T-cell (primary cell): ENCODE measurements at places on chromosomes 3 and 15. TPM values are rescaled to one million over a fixed set of nuclear protein-coding genes. Genes with fewer than 3 reads are reported as not detected.

DNA sequence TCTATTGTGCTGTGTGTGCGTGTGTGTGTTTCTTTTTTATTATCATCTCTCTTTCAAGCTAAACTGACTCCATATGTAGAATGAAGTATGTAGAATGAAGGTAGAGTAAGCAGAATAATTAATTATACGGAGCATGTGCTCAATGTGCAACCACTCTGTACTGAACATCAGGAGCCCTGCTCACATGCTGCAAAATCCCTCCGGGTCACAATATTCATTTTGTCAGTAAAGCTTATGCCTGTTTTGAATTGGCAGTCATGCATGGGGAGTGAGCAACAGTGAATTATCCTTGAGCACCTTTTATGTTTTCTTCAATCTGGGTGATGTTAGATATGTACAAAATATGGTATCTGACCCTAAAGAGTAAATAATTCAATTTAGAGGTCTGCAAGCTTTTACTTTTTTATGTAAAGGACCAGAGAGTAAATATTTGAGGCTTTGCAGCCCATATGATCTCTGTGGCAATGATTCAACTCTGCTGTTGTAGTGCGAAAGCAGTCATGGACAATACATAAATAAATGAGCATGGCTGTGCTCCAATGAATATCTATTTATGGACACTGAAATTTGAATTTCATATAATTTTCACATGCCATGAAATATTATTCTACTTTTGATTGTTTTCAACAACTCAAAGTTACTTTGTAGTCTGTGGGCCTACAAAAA, 199.9 kb downstream of the VGLL3 start:
- no peak for DNase-seq
- H3K36me3 ChIP-seq: no peaks in the 10 kb centered on the region
- no peak overlapping the region for H3K4me3 ChIP-seq
- H3K27me3 ChIP-seq: no peaks in the 10 kb centered on the region
- H3K27ac ChIP-seq: no peak overlapping the region
- H3K4me1 ChIP-seq: no peaks in the 10 kb centered on the region

GOLGA8S gene
- total RNA-seq: 0.41 TPM

GRCh38 chr15:74511583-74511982, 29.4 kb upstream of the ARID3B start:
- no peak for DNase-seq
- H3K4me1 ChIP-seq: no peaks in the 10 kb centered on the region
- no peak overlapping the region for H3K27ac ChIP-seq
- H3K27me3 ChIP-seq: no peaks in the 10 kb centered on the region
- no peaks in the 10 kb centered on the region for H3K36me3 ChIP-seq

- no peak for DNase-seq
- no peaks in the 10 kb centered on the region for H3K4me1 ChIP-seq
- peaks cover 2% of the 10 kb centered on the region for H3K27me3 ChIP-seq
- H3K4me3 ChIP-seq: no peak overlapping the region
- peaks cover 36% of the 10 kb centered on the region for H3K36me3 ChIP-seq
- H3K27ac ChIP-seq: no peak overlapping the region
These were observed 23.4 kb downstream of the NRROS start for GRCh38 chr3:196662711-196663571.

ADAMTS9 gene
- not detected for total RNA-seq

DNA sequence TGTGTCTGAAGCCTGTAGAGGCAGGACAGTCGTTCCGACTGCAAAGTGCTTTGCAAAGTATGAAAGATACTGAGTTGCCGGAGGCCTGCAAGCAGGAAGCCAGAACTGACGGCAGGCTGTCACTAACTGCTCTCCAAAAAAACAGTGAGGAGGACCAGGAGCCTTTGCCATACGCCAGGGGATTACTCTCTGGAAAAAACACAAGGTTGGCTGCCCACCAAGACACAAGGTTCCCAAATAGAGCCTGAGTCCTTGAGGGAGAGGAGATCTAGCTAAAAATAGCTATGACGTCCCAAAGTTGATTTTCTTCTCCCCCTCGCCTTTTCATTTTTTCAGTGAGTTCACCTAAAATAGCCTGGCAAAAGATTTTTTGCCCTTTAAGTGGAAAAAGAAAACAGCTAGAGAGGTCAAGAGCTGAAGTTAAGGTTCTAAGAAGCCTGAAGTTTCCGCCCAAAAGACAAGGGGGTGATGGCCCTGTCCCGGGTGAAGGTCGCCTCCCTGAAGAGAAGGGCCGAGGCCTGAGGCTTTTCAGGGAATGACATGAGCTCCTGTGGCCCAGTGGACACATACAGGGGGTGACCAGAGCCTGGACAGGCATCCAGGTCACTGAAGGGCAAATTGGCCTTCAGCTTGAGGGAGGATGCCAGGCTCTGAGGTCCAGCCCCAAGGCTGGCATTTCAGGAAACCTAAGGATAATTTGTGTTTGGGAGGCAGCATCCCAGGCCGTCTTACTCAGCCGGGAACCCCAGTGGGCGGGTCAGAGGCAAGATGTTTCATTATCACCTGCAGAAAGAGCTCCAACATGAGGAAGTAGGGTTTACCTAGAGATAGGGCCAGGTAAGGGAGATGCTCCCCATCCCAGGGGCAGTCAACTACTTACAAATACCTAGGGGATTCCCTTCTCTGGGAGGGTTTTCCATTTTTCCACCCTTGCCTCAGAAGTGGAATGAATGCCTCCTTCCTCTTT, 44.9 kb upstream of the DGKG start:
- H3K4me3 ChIP-seq: no peak overlapping the region
- no peaks in the 10 kb centered on the region for H3K36me3 ChIP-seq
- no peak for DNase-seq
- no peak overlapping the region for H3K27ac ChIP-seq
- peaks cover 5% of the 10 kb centered on the region for H3K27me3 ChIP-seq

DNA sequence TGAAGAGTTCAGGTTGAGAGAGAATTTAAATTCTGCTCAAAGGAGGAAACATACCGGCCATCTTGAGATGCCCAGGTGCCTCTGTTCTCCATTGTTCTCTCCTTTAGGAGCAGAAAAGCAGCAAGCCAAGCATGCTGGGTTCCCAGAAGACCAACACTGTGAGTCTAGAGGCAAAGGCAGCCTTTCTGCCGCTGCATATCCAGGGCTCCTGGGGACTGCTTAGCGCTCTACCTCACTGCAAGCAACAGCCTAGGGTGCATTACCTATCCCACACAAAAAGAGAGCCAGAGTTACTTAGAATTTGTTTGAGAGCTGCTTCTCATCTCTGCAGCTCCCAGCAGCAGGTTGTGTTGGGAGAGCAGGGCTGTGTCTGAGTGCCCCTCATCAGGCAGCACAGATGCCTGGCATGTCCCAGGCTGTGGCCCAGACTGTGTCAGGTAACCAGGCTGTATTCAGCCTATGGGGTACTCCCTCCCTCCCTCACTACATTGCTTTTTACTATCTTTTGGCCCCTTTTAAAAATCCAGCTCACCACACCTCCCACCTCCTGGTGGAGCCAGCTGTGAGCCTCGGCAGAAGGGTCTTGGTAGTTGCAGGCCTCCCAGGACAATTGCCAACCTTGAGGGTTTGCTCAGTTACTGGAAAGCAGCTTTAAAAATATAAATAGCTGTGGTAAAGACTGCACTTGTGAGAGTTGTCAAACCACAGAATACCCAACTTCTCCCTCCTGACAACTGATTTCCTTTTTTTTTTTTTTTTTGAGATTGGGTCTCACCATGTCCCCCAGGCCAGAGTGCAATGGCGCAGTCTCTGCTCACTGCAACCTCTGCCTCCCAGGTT, 30.2 kb downstream of the BCL2L10 start:
- no peak for DNase-seq
- no peaks in the 10 kb centered on the region for H3K36me3 ChIP-seq
- H3K4me1 ChIP-seq: no peaks in the 10 kb centered on the region
- no peaks in the 10 kb centered on the region for H3K27me3 ChIP-seq
- H3K4me3 ChIP-seq: no peak overlapping the region
